ENCODE measurements at places on chromosomes 16 and 17.
A peak's percentile ranks its signal among the peaks of the same experiment; 100 is the strongest.

- DNase-seq = no peak
Measured at GRCh38 chr17:71003736-71004135, 834.4 kb downstream of the KCNJ2 start.

- no peak for DNase-seq
Measured at GRCh38 chr17:1729966-1730325, 5.4 kb downstream of the WDR81 start.

DNA sequence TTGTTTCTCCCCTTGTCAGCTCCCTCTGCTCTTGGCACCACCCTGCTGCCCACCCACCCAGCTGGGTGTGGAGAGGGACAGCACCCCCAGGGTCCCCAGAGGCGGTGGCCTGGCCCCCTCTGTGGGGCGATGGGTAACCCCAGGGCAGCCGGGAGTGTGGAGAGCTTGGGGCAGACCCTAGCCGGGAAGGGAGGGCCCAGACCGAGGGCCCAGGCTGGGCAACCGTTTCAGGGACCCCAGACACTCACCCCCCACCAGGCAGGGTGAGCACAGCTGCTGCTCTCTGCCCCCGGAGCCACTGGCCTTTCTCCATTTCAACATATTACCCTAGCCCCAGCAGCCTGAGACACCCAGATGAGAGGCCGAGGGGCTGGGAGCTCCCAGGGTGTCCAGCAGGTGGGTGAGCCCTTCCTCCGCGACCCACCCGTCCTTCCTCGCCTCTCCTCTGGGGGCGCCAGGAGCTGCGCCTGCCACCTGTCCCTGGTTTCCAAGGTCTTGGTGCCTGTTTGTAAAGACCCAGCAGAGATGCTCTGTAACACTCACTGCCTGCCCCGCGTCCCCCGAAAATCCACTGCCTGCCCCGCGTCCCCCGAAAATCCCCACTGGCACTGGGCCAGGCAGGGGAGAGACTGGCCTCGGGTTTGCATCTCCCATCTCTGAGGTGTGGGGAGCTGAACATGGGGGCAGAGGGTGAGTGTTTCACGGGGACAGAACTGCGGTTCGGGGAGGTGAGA lies 45.4 kb downstream of the BAHCC1 start:
- peak; percentile 50 for DNase-seq

- no peak for DNase-seq
Measured at GRCh38 chr16:78942625-78943245, 657.8 kb downstream of the MAF start.

DNA sequence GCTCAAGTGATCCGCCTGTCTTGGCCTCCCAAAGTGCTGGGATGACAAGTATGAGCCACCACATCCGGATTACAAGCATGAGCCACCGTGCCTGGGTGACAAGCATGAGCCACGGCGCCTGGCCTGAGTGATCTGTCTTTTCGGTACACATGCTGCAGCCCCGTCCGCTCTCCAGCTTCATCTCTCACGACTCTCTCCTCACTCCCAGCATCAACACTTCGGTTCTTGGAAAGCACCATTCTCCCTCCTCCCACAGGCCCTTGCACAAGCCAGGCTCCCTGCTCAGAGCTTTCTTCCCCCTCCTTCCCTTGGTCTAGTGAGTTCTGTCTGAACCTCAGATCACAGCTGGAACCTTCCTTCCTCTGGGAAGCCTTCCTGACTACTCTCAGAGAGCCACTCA lies 6.5 kb upstream of the NCBP3 start:
- no peak for DNase-seq

DNA sequence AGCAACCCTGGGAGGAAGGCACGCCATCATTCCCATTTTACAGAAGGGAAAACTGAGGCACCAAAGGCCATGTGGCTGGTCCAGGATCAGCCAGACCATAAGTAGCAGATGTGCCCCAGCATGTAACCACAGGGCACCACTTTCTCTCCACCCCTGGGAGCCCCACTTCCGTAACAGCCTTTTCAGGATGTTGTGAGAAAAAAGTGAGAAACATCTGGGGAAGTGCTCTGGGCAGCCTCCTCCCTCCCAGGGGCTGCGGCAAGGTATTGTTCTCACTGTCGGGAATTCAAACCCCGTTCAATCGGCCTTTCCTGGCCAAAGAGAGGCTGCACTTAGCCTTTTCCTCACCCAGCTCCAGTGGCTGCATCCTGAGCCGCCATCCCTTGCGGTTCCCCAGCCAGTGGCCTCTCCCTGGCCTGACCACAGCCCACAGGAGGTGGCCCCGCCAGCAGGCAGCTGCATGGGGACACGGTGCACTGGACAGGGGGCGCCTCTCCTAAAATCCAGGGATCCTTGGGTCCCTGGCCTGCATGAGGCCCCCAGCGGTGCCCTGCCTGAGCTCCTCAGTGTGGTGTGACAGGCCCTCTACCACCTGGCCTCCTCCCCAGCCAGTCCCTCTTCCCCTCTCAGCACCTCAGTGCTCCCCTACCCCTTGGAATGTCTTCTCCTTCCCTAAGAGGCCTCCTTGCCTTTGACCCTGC lies 5.7 kb upstream of the CDH5 start:
- DNase-seq = no peak

GRCh38 chr16:48536614-48537200 lies 73.3 kb downstream of the N4BP1 start:
- DNase-seq = no peak

- DNase-seq = peak; percentile 26
Measured at GRCh38 chr17:40061609-40062038, 1.1 kb upstream of the THRA start.

DNA sequence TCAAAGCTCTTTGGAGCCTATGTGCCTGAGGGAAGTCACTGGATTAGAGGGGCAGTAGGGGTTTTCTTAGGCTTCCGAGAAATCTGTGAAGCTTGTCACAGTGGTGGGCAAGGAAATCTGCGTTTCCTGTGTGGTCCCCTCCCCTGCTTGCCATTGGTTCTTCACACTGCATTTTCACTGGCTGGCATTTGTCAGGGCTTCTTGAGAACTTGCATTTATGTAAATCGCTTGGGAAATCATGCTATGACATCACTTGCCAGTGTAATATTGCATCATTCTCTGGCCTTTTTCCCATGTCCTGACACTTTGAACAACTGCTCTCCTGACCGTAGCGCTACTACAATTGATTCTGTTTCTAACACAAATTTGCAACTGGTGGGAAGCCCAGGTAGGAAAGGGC lies 1.8 kb downstream of the CACNG3 start:
- peak; percentile 23 for DNase-seq

Measured in NCI-H69 (cell line).